ENCODE measurements at places on chromosomes 1 and 21.
A peak's percentile ranks its signal among the peaks of the same experiment; 100 is the strongest.

GRCh38 chr1:18339161-18339560, 141.6 kb upstream of the KLHDC7A start:
- peak; percentile 34 for DNase-seq

DNA sequence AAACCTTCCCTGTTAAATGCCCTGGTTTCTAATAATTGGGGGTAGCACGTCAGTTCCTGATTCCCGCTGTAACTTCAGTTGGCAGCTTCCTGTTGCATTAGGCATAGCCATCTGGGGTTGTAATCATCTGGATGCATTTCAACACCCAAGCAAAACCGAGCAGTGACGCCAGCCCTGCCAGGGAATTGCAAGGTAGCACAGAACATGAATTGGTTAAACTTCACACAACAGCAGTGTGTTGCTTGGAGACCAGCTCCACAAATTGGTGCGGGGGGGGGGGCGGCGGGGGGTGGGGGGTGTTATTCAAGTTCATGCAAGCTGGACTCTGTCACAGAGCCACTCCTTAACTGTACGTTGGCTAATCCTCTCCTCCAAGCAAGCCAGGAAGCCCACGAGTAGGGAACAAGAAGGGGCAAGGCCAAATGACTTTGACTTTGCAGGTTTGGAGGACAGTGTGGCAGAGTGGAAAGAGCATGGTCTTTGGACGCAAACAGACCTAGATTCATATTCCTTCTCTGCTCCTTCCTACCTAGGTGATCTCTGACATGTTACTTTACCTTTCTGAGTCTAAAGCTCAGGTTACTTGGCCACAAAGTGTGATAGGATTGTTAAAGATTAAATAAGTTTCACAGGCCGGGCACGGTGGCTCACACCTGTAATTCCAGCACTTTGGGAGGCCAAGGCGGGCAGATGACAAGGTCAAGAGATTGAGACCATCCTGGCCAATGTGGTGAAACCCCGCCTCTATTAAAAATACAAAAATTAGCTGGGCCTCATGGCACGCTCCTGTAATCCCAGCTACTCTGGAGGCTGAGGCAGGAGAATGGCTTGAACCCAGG, 4.7 kb downstream of the LAX1 start:
- peak; percentile 62 for DNase-seq

DNA sequence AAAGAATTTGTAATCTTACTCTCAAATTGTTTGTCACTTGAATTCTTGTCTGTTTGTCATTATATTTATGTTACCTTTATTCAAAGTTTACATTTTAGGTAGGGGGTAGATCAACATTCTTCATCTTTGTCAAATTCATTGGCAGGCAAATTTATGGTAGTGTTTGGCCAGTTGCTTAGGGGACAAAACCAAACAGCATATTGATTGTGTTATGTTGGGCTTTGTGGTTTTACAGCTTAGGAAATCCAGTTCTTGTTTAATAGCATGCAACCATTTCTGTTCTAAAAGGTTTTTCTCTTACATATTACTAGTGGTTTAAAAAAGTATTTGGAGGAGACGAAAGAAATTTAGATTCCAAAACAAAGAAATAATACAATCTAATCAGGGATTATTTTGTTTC, 91.4 kb downstream of the HMCN1 start:
- no peak for DNase-seq

GRCh38 chr21:39885119-39885848, 18.0 kb downstream of the PCP4 start:
- no peak for DNase-seq

DNA sequence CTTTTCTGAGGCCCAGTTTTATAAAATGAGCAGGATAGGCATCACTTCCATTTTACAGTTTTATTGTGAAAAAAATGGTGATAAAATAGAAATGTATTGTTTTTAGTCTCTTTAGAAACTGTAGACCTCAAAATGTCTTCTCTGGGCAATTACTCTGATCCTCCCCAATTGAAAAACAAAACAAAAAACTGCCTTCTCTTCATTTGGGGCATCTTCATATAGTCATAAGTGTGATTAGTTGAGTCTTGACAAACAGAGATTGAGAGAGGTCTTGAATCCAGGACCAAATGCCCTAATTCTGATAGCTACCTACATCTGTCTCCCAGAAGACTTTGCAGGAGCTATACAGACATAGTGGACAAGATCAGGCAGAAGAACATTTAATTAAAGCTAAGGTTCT, 62.9 kb downstream of the LRRC8C start:
- DNase-seq: no peak

DNA sequence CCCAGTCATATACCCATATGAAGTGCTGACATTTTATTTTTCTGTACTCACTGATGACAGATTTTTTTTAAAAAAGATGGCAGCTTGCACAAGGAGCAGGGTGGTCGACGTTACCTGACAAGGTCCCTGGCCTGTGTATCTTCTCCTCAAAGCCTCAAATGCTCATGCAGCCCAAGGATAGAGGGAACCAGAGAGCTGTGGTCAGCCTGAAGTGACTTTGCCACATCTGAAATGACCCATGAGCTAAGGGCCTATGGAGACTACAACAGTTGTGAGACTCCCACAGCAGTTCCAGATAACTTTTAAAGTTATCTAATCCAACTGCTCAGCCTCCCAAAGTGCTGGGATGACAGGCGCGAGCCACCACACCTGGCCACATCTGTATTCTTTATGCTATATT, 131.1 kb downstream of the GLUL start:
- DNase-seq: no peak

DNA sequence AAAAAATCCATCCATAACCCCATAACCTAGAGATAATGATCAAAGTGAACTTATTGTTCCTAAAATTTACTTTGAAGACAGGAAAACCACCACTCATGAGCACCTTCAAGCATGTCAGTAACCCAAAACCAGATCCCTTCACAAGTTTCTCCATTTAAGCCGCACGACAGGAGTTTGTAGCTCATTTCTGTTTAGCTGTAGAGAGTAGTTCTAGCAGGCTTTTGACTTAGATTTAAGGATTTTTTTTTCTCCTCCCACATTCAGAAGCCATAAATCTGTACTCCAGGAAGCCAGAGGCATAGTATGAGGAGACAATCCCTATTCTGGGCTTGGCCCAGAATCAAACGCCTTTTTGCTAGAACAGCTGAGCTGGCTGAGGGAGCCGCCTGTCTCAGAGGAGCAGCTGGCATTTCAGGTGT, 25.6 kb downstream of the TOMM20 start:
- DNase-seq: no peak

DNA sequence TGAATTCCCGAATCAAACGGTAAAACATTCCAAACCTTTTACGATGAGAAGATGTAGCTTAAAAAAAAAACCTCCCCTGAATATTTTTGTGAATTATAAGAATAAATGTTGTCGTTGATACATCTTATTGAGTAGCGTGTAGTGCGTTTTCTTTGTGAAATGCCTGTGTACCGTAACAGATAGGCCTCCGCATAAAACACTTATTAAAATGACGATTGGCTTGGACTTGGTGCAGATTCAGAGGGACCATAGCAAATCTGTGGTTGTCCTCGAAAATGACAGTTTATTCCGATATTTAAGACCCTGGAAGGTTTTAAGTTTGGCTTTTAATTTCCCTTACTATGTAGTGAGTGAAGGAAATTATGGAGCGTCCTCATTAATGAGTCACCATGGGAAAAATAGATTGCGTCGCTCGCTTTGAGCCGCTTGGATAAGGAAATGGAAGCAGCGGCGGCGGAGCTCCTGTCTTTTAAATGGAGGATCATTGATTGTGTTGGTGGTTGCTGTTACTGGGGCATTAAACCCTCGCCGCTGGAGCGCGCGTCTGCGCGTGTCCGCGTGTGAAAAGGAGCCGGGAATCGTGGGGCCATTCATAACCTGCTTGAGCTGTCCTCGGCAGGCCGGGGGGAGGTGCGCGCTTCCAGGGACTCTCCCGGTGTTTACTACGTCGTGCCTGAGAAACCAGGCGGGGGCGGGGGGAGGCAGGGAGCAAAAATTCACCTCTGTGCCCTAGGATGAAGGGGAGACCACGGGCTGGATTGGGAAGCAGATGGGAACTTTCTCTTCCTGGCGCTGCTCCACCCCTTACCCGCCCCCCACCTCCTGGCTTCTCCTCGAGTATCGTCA, 1.6 kb downstream of the SPEN start:
- DNase-seq: peak; percentile 92

GRCh38 chr1:159188375-159188788, 16.3 kb upstream of the ACKR1 start:
- DNase-seq: peak; percentile 47

DNA sequence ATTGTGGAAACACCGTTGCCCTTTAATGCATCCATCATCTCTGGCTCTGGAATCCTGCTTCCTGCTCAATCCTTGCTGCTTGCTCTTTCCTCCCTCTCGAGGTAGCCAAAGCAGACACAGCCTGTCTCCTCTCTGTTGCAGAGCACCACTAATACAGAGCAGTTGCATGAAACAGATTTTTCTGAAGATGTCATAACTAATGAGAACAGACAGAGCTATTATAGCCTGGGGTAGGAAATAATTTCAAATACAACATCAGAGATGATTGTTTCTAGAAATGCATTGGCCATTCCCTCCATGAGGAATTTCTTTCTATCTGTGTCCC, 23.3 kb upstream of the ACBD6 start:
- no peak for DNase-seq

DNA sequence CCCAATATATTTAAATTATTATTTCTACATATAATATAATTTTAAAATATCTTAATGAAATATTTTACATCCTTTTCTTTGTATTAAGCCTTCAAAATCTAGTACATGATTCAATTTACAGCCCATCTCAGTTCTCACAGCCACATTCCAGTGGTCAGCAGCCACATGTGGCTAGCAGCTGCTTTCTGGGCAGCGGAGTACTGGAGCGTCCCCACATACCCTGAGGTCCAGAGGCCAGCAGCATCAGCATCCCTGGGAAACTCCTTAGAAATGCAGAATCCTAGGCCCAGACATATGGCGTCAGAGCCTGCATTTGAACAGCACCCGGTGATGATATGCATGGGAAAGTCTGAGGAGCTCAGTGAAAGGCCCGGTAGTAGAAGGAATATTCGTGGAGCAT, 8.6 kb upstream of the LHX4 start:
- DNase-seq: no peak

DNA sequence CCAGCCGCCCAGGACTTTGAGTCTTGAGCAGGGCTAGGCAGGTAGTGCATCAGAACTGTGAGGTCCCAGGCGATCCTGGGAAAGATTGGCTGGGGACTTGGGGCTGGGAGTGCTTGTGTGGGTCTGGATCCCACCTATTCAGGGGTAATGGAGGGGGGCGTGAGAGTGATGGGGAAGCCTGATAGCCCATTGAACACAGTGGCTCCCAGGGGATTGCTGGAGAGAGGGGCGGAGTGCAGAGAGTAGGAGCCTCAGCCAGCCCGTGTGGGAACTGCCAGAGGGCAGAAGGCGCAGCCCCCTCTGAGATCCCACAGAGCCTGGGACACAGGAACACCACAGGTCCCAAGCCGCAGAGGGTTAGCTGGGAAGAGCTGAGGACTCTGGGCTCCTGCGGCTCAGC, 19.3 kb upstream of the PDZK1IP1 start:
- no peak for DNase-seq

GRCh38 chr1:154574716-154575115, 7.1 kb downstream of the CHRNB2 start:
- DNase-seq: peak; percentile 21

GRCh38 chr1:241470908-241471590, 48.5 kb downstream of the FH start:
- no peak for DNase-seq
